Ecto neural progenitor cell (in vitro differentiated cells): ENCODE measurements at places on chromosomes 2 and 18.

- DNase-seq, result peak; percentile 45
Measured at GRCh38 chr2:71668326-71669057, 215.1 kb downstream of the DYSF start.

GRCh38 chr18:24860978-24861680 is 400.7 kb downstream of the HRH4 start:
- no peak for DNase-seq

- no peak for DNase-seq
Measured at GRCh38 chr2:190961918-190962487, 52.0 kb downstream of the STAT1 start.

GRCh38 chr18:74944676-74945075 is 264.3 kb downstream of the PTGR3 start:
- no peak for DNase-seq

DNA sequence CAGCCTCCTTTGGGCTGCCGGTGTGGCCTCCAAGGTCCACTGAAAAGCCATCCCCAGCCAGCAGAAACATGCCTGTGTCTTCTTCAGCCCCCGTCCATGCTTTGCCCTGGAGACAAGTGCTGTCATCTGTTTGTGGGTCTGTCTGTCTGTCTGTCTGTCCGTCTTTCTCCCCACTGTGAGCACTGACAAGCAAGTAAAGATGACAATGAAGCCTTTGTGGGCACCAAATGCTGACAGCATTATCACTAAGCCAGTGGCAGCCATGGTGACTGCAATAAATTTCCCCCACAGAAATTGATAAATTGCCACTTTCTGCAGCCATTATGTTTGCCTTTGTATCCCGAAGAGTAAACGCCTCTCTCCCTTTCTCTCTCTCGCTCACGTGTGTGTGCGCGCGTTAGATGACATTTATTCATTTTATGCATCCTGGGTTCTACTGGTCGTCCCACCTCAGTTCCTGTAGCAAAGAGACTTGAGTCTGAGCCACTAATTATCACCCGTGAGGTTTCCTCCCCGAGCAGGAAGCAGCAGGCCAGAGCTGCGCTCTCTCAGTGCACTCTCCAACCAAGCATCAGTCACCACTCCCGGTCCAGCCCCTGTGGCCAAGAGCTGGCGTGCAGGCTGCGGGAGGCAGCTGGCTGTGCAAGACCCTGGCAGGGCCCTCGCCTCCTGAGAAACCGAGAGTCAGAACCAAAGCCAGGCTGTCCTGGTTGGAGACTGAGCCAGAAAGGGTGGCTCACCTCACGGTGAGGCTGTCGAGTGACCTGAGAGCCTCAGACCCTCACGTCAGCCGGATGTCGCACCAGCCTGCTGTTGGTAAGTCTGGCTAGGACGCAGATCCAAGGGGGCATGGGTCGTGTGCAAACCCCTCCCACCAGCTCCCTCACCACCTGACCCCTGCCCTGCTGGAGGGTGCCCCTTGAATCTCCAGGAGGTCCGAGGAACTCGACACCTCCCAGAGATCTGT is 6.9 kb downstream of the STEAP3 start:
- DNase-seq, result no peak

DNA sequence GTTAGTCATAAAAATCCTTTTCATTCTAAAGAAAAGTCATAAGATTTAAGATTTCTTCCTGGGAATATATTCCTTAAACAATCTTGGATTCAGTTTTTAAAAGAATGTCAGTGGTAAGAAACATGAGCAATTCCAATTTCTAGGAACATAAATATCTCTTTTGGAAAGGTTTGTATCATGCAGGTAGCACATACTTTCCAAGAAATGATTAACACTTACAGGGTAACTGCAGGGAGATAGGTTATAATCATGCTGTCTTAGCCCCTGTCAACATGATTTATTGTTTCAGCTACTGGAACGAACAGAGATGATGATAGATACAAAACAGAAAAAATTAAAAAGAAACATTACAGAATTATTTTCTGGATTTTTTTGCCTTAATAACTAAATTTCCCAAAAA is 1537.7 kb downstream of the LRP1B start:
- no peak for DNase-seq

- DNase-seq, result no peak
Measured at GRCh38 chr2:23606968-23607367, 222.0 kb downstream of the KLHL29 start.

DNA sequence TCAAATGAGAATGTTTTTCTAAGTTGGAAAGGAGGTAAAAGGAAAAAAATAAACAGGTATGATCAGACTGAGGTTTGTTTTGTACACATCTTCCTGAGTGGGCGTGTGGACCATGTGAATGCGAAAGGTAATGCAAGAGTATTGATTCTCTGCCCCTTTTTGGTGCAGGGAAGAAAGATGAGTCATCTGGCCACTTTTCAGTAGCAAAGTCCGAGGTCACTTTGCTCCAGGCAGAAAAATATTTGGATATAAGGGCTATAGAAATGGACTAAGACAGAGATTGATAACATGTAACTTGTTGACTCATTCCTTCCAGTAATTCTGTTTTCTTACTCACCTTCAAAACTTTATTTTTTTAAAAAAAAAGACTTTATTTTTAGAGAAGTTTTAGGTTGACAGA is 130.5 kb downstream of the DSEL start:
- DNase-seq, result no peak

DNA sequence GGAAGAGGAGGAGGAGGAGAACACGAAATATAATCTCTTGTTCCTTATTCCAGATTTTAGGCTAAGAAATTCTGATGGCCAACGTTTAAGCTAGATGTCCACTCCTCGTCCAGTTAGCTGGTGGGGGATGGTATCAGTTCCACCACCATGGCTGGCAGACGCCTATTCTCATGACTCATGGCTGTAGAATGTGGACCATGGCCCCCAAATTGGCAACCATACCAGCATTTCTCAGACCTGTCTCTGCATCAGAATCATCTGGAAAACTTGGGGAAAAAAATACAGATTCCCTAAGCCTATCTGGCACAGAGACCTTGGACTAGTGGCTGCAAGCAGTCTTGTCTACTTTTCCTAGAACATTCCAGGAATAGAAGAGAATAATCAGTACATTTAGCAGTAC is 267.7 kb upstream of the SIX2 start:
- no peak for DNase-seq

DNA sequence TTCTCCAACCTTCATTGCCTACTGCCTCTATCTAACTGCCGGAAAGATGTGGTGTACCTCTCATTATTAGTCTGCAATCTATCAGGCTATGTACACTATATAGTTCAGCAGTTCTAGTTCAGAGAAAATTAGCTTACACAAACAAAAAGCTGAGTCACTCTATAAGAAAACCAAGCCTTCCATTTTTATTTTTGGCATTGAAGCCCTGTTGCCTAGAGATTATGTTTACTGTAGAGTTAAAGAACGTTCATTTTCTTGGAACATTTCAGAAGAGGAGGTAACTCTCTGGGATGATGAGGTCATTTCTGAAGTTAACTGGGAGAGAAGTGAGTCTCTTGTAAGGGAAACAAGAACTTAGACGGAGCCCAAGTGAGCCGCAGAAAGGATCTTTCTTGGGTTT is 133.5 kb downstream of the FAM124B start:
- no peak for DNase-seq

DNA sequence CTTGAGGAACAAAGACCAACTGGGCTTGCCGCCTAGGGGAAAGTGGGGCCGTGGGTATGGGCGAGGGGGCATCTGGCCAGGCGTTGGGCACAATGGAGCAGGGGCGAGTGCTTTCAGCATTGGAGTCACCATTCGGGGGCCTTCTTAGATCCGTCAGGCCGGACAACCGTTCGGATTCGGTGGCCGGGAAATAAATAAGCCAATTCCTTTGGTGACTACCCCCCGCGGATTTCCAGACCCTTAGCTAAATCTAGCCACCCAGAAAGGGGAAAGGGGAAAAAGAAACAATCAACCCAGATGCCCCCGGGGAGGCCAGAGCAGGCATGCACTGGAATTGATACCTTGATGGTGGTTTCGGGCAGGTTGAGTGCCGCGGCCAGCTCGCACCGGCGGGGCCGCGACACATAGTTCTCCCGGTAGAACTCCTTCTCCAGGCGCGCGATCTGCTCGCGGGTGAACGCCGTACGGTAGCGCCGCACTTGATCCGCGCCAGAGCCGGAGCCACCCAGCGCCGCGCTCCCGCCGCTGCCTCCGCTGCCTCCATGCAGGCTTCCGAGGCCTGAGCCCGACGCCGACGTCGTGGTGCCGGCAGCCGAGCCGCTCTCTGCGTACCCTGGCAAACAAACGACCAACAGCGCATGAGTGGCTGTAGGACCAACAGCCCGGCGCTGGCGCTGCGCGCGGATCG is 1.8 kb downstream of the EVX2 start:
- DNase-seq, result peak; percentile 73

DNA sequence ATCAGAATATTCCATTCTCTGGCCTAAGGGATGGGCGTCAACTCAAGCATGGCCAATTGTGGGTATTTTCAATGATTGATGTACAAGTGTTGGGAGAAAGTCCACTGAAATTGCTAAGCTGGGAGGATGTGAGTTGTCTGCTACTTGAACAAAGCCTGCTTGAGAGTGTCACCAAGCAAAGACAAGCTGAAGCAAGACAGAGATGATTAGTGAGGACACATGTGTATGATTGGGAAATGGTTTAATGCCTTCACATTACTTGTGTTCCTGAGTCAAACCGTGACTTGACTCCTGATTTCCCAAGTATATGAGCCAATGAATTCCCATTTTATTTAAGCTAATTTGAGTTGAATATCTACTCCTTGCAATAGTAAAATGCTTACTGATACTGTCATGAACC is 23.7 kb upstream of the NRP2 start:
- DNase-seq, result no peak

DNA sequence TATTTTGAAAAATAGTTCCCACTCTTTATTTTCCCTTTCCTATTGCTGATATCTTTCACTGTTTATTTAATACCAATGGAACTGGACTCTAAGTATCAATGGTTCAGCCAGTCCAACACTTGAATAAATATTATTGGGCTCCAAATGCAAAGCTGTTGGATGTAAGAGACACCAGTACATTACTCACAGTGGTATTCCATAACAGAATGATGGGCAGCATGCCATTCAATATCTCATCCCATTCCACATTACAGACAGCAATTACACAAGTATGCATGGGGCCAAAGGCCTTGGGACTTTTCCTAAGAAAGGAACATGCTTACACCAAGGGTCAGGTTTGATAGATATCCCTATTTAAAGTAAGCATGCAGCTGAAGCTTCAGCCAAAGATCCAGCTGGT is 231.9 kb downstream of the RND3 start:
- DNase-seq, result no peak

- DNase-seq, result no peak
Measured at GRCh38 chr2:147937744-147938349, 82.7 kb downstream of the ORC4 start.

DNA sequence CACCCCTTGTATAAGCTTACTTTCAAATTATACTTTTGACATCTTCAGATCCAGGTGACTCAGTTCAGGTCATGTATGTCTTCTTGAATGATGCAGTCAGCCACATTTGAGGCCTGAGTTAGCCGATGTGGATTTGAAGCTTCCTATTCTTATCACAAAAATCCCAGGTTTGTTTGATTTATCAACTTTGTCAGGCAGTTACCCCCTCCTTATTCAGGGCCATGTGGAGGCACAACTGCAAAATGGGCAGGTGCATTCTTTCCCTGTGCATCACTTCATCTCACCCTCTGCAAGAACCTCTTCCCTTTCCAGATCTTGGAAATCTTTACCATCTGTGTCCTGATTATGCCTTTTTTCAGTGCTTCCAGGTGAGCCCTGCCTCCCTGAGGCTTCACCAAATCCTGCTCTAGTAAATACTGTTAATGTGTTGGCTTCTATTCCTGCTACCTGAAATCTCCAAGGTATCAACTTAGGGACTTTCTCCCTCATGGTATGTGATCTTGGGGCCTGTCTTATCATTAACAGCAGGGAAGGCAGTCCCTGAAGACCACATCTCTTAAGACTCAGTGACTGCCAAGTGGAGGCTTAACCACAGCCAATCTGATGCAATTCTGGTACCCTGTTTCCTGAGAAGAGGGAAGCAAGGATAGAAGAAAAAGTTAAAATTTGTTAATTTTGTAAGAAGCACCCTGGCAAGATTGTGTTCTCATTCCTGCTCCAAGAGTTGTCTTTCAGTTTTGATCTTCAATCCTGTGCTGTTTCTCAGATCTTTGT is 9.4 kb upstream of the ARHGAP28 start:
- no peak for DNase-seq

DNA sequence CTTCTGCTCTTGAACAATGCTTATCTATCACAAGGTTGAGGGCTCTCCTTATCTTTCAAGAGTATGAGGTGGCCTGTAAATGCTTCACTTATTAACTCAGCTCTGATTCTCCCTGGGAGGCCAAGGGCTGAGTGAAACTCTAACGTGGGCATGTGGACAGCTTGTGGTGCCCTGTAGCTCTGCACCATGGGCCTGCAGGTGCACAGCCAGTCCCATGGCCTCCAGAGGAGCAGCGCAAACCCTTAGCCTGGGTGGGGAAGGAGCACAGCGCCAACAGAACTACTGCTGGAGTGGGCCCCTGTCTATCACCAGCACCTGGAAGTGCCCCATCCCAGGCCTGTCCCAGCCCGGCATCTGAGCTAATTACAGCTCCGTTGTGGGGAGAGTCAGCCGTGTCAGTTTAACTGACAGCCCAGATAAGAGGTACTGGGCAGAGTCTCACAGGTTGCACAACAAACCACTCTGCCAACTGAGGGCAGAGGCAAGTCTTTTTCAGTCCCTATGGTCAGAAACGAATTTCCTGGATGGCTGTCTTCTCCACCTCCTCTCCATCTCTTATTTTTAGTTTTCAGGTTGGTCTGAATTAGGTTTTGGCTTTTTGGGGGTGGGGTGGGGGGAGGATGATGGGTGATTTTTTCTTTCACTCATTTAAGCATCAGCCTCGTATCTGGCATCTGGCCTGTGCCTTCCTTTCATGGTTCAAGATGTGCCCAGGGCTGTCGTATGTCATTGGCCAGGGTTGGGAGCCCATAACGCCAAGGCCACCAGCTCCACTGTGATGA is 219.5 kb downstream of the BCL2 start:
- DNase-seq, result no peak

GRCh38 chr2:153589586-153589985 is 111.0 kb upstream of the RPRM start:
- DNase-seq, result no peak

DNA sequence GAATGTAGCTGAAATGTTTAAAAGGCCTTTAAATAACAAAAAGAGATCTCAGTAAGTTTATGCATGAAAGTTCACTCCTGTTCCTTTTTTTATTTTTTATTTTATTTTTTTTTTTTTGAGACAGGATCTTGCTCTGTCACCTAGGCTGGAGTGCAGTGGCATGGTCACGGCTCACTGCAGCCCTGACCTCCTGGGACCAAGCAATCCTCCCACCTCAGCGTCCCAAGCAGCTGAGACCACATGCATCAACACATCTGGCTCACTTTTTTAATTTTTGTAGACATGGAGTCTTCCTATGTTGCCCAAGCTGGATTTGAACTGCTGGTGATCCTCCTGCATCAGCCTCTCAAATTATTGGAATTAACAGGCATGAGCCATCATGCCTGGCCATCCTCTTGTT is 84.3 kb downstream of the KANSL1L start:
- no peak for DNase-seq

GRCh38 chr2:192005211-192005610 is 158.3 kb upstream of the CAVIN2 start:
- DNase-seq, result no peak
